ENCODE measurements at places on chromosomes 2 and 18.
A peak's percentile ranks its signal among the peaks of the same experiment; 100 is the strongest.

- DNase-seq, result peak; percentile 31
These were observed at the start of gene PKDCC for GRCh38 chr2:42047488-42048298. Gene PKDCC, plus strand, starts transcription at chr2:42048021. Its CDS starts 179 bp downstream, at chr2:42048200.

GRCh38 chr2:124666976-124667375 is 641.9 kb downstream of the CNTNAP5 start:
- DNase-seq, result no peak

GRCh38 chr2:72913486-72914205 is 3.7 kb upstream of the EMX1 start:
- no peak for DNase-seq

DNA sequence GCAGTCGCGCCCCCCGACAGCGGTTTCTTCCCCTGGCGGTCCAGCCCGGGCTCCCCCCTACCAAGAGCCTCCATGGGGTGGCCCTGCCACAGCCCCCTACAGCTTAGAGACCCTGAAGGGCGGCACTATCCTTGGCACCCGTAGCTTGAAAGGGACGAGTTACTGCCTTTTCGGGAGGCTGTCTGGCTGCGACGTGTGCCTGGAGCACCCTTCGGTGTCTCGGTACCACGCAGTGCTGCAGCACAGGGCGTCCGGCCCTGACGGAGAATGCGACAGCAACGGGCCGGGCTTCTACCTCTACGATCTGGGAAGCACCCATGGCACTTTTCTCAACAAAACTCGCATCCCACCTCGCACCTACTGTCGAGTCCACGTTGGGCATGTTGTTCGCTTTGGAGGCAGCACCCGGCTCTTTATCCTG is 475 bp downstream of the SLC4A1AP start:
- DNase-seq, result no peak

DNA sequence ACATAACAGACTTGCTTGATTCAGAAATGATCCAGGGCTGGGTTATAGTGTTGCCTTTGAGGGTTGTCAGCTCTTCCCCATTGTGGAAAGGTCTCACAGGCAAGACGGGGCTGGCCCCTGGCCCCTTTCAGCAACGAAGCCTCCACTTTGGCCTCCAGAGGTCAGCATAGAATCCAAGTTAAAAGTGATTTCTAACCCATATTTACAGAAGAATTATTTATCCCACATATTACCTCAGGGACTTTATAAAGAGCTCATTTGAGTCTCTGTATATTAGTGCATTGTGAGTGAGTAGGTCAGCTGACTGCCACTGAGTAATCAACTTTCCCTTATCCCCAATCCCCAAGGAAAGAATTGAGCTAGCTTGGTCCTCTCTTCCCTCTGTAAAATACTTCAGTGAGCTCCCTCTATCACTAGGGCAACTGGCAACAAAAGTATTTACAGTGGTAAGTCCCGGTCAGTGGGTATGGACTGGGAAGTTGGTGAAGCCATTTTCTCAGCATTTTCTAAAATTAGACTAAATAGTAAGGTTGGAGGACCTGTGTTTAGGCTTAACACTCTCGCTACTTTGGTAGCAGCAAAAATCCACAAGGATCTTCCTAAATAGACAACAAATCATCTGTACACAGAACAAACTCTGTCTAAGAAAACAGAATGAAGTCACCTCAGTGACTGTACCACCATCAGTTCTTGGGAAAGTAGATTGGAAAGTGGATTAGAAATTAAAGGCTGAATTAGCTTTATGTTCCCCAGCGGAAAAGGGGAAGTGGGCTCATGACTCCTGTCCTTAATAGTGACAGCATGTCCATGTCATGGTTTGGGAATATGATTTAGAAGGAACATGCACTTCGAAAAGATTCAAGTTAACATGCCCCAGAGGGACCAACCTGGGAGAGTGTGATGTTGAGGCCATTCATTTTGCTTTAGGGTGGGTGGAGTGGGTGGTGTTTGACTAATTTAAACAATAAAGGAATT is 171.0 kb upstream of the SIX3 start:
- no peak for DNase-seq

- DNase-seq, result no peak
These were observed 64.2 kb upstream of the THOC1 start for GRCh38 chr18:332007-332406.

- no peak for DNase-seq
These were observed 175.6 kb downstream of the MC4R start for GRCh38 chr18:60196836-60197606.

- no peak for DNase-seq
These were observed 453.7 kb upstream of the CELF4 start for GRCh38 chr18:38019292-38019691.

DNA sequence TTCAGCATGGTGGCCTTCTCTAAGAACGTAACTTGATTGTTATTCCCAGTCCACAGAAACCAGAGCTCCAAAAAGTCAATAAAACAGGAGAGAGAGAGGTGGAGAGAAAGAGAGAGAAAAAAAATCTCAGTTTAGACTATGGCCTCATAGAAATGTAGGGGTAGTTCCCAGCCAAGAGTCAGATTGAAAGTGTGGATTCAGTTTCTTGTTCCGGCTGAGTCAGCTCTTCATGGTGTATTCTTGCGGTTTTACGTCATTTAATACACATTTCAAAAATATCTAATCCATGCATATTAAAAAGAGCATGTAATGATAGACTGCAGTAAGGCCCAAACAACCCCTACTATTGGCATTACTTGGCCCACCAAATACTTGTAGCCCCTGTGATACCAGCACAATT is 303.9 kb downstream of the ETAA1 start:
- no peak for DNase-seq

- no peak for DNase-seq
These were observed 754.9 kb downstream of the RNF144A start for GRCh38 chr2:7672027-7672684.

DNA sequence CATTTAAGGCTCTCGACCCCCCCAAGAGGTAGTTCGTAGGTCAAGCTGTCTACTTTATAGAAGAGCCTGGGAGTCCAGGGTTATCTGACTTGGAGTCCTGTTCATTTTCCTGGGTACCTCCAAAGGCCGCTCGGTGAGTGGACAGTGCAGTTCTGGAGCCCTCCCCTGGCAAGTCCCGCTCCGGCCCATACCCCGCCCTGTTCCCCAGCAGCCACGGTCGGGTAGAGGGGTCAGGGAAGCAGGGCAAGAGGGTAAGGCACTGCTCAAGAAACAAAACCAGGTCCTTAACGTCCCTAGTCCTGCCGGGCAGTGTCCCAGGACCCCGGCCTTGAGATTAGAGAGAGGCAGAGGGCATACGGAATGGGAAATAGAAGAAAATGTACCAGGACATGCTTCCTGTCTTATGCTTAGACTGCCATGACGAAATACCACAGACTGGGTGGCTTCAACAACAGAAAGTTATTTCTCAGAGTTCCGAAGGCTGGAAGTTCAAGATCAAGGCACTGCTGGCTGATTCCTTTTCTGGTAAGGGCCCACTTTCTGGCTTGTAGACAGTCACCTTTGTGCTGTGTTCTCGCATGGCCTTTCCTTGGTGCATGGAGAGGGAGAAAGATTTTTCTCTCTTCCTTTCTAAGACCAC is 5.4 kb upstream of the HPCAL1 start:
- DNase-seq, result no peak

DNA sequence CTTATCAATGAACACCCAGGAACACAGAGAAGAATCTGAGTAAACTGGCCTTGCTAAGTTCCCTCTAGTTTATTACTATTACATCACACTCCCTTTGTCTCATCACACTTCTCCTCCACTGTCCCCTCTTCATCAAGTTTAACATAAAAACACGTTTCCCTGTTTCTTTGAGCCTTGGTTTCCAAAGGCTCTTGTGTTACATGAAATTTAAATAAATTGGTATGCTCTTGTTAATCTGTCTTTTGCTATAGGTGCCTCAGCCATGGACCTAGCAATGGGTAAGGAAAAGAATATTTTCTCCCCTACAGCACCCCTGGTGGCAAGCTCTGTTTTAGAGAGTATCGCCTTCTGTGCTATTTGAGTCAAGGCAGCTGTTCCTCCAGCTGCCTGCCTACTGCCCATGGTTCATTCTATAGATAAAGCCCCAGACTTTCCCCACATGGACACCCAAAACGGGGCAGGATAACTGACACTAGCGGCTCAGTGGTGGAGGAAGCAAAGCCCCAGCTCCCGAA is 31.8 kb downstream of the TGIF1 start:
- no peak for DNase-seq

DNA sequence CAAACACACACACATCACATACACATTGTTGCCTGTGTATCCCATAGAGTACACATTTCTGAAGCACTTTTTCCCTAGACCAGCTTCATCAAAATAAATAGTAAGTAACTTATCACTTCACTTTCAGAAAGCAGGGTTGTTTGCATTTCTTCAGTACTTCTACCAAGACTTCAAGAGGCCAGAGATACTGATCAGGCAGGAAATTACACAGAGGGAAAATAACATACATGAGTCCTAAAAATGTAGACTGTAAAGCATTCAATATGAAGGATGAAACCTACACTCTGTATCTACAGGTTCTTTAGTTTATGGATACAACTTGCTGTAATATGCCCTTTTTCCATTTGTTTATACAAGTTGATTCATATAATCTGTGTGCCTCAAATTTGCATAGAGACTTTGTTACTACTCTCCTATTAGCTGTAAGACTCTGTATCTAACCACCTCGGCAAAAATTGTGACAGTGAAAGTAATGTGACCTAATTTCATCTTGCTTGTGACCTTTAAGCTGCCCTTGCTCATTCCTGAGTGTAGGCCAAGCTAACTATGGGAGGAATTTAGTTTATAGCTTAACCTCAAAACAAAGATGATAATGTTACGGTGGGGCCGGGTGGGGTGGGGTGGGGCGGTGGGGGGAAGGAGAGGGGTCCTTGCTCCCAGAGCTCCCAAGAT is 228.9 kb upstream of the SPOPL start:
- no peak for DNase-seq

- DNase-seq, result no peak
These were observed 34.8 kb upstream of the RBM44 start for GRCh38 chr2:237763812-237764211.

DNA sequence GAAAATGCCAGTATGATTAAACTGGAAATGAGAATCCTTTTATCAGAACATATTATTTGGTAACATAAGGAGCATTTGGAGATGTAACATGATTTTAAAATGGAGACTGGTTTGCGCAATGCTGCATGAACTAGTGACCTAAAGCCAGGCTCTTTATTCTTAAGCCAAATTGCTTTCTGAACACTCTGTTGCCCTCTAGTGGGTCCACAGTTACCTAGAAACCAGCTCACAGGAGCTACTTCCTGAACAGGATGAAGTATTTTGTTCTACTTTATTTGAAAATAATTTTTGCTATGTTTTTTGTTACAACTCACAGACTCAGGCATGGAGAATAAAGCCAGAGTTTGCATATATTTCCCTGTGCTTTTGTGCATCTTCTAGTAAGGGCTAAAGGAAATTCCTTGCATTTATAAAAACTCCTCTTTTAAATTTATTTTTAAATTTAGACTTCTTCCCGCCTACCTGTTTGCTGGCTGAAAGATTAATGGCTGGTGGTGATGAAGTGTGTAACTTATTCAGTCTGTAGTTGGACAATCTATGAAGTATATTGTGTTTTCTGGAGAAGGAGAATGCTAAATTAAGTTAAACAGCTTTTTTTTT is 146.7 kb downstream of the PARD3B start:
- DNase-seq, result peak; percentile 29

DNA sequence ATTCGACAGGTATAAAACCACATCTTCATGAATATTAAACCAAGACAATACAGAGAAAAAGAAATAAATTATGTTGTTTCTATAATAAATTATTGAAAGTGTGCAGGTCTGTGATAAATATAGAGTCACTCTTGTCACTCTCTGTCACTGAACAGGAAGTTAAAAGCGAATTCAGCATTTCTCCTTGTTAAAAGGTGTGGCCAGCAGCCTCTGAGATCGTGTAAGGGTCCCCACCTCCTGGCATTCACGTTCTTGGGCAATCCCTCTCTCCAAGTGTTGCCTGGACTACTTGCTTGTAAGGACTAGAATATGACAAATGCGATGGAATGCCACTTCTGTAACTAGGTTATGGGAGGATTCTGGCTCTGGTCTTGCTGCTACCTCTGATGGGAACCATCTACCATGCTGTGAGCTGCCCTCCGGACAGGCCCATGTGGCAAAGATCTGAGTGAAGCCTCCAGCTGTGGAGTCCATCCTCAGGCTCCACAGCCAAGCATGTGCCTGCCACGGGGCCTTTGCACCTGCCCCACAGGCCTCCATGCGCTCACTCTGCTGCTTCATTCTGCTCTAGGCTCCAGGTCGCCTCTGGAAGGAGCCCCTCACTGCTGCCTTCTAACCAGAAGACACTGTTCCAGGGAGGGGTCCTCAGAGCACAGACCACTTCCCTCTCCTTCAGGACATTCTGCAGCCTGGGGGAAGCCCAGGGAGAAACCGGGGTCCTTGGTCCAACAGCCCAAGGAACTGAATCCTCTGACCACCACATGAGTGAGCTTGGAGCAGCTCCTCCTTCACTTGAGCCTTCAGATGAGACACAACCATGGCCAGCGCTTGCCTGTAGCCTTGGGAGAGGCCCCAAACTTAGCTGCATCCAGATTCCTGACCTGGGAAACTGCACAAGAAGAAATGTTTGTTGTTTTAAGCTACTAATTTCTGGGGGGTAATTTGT is 202.9 kb upstream of the HDAC4 start:
- no peak for DNase-seq

DNA sequence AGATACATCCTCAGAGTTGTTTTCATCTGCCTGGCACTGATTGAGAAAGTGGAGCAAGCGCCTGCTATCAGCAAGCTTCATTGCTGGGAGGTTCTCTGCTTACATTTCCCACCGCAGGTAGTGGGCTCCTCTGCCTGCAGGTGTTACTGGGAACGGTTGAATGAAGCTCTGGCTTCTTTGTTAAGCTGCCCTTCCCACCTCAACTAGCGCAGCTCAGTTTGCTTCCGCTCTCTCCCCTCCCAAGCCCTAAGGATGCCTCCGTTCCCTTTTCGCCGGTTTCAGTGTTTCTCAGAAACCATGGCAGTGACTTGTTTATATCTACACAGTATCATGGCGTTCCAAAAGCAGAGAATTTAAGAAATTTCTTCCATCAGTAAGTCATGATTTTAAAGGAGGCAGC is 72.2 kb upstream of the B3GNT7 start:
- no peak for DNase-seq

DNA sequence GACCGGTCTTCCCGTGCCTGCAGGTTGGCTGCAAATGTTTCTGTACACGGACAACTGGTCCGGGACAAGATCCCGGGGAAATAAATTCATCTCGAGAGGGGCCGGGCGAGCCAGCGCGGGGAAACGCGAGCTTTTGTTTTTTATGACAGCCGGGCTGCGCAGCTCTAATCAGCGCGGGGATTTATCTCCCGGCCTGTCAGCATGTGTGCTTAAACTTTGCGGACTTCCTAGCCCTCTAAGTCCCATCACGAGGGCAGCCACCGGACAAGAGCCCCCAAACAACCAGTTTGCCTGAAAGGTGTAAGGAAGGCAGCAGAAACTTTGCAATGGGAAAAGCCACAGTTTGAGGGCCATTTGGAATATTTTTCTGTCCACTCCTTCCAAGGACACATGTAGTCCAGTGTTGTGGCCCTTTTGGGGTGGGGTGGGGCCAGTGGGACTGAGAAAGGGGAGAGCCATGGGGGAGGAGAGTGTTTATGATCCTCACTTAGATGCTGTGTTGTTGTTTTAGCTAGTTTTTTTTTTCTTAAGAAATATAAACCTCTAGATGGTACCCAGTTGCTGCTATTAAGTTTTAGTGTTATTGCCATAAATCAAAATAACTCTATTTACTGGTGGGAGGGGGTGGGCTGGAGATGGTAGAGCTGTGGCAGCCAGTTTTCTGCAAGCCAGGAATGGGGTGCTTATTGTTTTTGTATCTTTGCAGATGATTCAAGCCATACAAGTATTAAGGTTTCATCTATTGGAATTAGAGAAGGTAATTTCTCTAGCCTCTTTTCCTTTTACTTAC is 6.0 kb downstream of the MEIS1 start:
- no peak for DNase-seq

GRCh38 chr2:36322108-36322507 is 33.5 kb upstream of the CRIM1 start:
- DNase-seq, result no peak
